ENCODE measurements at places on chromosomes 11 and 22. TPM values are rescaled to one million over a fixed set of nuclear protein-coding genes. Genes with fewer than 3 reads are reported as not detected.
A peak's percentile ranks its signal among the peaks of the same experiment; 100 is the strongest.

DNA sequence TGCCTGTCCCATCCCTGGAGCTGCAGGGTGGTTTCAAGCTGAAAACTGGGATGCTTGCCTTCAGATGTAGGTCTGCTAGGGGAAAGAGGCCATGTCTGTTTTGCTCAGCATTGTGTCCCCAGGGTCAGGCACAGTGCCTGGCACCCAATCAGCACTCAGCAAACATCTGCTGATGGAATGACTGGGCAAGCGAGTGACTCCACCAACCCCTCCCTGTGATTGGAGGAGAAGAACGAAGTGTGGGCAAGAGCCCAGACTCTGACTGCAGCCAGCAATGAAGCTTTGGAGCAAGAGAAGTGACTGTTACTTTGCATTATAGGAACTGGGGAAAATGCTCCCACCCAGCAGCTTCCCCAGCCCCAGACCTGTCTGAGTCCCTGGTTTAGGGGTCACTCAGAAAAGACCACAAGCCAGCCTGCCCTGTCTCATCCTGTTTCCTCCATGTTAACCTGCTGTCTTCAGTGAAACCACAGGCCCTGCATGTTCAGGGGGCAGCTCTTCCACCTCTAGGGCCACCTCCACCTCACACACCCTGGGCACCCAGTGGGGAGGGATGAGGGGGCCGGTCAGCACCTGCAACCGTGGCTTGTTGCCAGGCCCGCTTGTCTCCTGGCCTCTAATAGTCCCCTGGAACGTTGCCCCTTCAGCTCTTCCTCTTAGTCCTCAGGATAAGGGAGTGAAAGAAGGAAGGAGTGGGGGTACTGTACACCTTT, 147.4 kb downstream of the TRIM29 start:
- DNase-seq: no peak

GRCh38 chr11:61121192-61121831, 19.0 kb downstream of the CD5 start:
- DNase-seq: no peak

- no peak for DNase-seq
Observed at GRCh38 chr11:1568441-1568911, 3.6 kb downstream of the DUSP8 start.

- DNase-seq: no peak
Observed at GRCh38 chr11:76069001-76069400, 137.3 kb downstream of the WNT11 start.

GRCh38 chr22:39240831-39241793, 3.7 kb downstream of the PDGFB start:
- no peak for DNase-seq

GRCh38 chr11:103183981-103184611, 74.9 kb downstream of the DYNC2H1 start:
- DNase-seq: no peak

DNA sequence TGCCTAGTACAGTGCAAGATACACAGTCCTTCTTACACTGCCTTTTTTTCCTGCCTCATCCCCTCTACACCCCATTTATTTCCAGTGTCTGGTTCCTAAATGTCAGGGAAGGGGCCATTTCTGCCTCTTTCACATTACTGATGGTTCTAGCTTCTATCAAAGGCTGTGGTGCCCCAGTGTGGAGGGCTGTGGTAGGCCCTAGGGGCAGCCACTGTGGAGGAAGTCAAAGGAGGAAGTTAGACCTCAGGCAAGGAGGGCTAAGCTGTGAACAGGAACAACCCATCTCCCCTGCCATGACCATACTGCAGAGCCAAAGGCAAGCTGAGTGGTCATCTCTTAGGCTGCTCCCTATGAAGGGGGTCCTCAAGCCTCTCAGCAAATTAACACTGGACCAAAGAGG, 81.9 kb upstream of the CRTAM start:
- no peak for DNase-seq

DNA sequence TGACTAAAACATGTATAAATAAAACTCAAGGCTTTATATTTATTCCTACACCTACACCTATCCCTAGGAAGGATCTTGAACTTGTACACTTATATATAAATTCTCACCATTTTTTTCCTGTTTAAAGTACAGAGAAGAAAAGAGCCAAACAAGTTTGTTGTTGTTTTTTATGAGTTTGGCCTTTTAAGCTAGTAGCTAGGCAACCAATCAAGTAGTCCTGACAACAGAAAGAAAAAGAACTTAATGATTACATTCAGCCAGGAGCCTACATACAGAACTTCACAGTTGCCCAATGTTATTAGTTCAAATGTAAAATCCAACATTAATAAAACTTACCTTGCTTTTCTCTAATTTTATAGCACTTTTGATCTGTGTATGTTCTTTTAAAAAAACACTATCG, 316.2 kb downstream of the SOX6 start:
- no peak for DNase-seq

- DNase-seq: no peak
Observed at GRCh38 chr11:124577716-124578427, 8.1 kb downstream of the OR8A1 start.

DNA sequence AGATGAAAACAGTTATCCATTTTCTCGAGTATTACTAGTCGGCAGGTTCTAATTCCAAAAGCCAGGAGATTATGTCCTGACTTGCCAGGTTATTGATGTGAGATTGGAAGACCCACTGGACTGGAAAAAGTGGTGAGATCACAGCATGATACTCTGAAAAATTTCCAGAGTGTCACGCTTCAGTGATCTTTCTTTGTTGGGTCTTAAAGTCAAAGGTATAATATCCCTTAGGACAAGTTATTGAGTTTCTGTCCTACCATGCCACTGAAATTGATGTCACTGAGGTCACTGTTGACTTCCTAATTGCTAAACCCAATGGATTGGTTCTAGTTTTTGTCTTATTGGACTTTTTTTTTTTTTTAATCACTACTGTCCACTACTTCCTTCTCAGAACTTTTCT, 104.5 kb upstream of the GRAMD1B start:
- DNase-seq: no peak

DNA sequence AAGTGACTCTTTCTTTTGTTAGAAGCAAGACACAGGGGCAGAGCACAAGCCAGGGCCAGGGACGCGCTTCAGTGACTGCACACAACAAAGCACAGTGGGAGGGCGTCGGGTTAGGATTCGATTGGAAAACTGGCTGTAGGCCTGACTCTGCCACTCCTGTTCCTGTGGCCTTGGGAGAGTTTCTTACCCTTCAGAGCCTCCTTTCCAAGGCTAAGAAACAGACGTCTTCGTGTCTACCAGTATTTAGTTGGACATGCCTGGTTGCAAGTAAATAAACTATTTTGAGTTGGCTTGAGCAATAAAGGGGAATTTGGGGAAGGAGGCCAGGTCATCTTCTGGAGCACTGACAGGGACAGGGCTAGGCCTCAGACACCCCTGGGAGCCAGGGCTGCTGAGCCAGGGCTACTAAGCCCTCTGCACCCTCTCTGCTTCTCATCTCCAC, 549.1 kb downstream of the INSC start:
- no peak for DNase-seq

DNA sequence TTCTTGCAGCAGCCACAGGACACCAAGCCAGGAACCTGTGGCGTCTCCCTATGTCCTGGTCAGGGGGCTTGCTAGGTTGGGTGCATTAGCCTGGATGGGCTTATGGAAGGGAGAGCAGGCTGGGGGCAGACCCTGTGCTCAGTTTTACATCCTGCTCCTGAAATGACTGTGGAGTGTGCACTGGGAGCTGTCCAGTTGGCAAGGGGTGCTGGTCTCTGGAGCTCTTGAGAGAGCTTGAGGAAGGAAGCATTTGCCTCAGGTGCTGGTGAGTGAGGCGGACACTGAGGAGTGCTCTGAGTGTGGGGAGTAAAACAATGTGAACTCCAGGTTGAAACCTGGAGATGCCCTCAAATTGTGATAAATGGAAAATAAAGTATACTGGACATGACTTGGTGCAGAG, 3.4 kb downstream of the SCGB1D4 start:
- peak; percentile 23 for DNase-seq

- no peak for DNase-seq
Observed at GRCh38 chr11:69055598-69056516, 7.1 kb downstream of the TPCN2 start.

- no peak for DNase-seq
Observed at GRCh38 chr11:65779919-65780769, 632 bp downstream of the AP5B1 start.

- DNase-seq: peak; percentile 61
Observed at GRCh38 chr11:44498089-44498871, 67.2 kb upstream of the CD82 start.

DNA sequence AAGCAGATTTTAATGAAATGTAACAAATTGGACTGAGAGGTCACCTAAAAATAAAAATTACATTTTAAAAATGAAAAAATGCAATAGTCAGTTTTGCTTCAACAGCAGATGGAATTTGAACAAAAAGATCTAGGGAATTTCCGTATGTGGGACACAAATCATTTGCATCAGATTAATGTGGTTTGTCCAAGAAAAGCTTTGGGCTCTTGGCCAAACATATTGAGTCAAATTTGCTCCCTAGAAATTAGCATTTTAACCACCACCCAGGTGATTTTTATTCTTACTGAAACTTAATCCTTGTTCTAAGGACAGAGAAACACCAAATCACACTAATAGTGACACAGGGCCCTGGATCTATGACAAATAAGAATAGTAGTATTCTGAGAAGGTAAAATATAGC, 1477.8 kb downstream of the FAM181B start:
- DNase-seq: no peak

DNA sequence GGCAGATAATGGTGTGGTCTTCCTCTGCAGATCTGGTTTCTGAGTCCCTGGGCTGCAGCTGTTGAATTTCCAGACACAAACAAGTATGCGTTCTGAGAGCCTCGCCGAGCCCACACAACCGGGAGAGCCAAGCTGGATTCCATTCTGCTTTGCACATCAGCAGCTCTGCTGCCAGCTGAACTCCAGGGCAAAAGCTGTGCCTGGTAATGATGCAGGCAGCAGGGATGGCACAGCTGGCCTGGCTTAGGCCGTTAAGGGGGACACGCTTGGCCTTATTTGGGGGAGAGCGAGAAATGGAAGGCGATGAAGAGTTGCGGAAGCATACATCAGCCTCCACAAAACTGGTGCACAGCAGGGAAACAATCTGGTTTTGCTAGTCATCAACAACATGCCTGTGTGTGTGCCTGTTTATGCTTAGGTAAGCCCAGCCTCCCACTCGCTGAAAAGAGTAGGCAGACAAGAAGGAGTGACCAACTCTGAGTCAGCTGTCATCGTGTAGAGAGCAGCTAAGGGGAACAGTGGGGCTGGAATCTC, 25.1 kb downstream of the ADAMTS8 start:
- DNase-seq: no peak

- DNase-seq: no peak
Observed at GRCh38 chr11:96696731-96697130, 306.9 kb downstream of the JRKL start.

- DNase-seq: no peak
Observed at GRCh38 chr11:76605338-76606074, 65.0 kb downstream of the LRRC32 start.

DNA sequence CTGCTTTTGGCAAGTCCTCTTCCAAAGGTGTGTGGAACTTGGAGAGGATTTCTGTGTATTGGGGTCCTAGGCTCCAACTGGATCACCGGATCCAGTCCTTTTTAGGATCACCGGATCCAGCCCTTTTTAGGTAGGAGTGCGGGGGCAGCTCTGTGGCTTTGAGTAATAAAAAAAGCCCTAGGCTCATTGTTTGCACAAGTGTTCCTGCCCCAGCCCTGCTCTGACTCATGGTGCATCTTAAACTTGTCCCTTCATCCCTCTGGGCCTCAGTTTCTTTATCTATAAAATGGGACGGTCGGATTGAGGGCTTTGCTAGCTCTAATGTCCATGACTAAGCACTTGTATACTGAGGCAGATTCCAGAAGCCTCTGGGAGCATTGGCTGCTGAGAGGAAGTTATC, 22.7 kb upstream of the CD44 start:
- DNase-seq: no peak

The USP2 gene
- polyA plus RNA-seq: 11.0 TPM

The FZD4 gene
- 73.1 TPM for polyA plus RNA-seq

The PIH1D2 gene
- polyA plus RNA-seq: 9.5 TPM

The OR56A1 gene
- not detected for polyA plus RNA-seq

The IRF7 gene
- polyA plus RNA-seq: 8.1 TPM

The LYVE1 gene
- polyA plus RNA-seq: 54.7 TPM

All from right renal pelvis (tissue), 4 donors.